ENCODE measurements at places on chromosomes 2 and 18.
A peak's percentile ranks its signal among the peaks of the same experiment; 100 is the strongest.

GRCh38 chr2:175111200-175111657 is 56.8 kb downstream of the ATF2 start:
- DNase-seq = no peak

GRCh38 chr2:188664416-188664815 is 309.8 kb upstream of the COL3A1 start:
- DNase-seq = no peak

- no peak for DNase-seq
These were observed 44.5 kb downstream of the EML6 start for GRCh38 chr2:54767921-54768320.

GRCh38 chr2:144629935-144630334 is 110.0 kb upstream of the ZEB2 start:
- no peak for DNase-seq

DNA sequence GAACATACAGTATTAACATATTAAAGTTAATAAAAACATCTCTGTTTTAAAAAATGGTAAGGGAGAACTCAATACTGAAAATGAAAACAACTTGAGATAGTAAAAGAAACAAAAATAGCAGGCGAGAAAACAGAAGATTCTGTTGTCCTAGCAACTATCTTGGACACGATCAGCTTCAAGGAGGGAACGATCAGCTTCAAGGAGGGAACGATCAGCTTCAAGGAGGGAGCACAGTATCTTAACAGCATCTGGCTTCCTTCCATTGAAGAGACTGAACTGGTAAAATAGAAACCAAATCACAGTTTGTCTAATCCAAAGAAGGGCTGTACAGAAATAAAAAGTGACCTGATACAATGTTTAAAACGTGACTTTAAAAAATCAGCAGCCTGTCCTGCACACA is 51.8 kb downstream of the NDUFA10 start:
- DNase-seq = no peak

GRCh38 chr18:41982942-41983660 is 28.1 kb downstream of the PIK3C3 start:
- DNase-seq = no peak

- no peak for DNase-seq
These were observed 60.2 kb downstream of the LRRC30 start for GRCh38 chr18:7291046-7291445.

DNA sequence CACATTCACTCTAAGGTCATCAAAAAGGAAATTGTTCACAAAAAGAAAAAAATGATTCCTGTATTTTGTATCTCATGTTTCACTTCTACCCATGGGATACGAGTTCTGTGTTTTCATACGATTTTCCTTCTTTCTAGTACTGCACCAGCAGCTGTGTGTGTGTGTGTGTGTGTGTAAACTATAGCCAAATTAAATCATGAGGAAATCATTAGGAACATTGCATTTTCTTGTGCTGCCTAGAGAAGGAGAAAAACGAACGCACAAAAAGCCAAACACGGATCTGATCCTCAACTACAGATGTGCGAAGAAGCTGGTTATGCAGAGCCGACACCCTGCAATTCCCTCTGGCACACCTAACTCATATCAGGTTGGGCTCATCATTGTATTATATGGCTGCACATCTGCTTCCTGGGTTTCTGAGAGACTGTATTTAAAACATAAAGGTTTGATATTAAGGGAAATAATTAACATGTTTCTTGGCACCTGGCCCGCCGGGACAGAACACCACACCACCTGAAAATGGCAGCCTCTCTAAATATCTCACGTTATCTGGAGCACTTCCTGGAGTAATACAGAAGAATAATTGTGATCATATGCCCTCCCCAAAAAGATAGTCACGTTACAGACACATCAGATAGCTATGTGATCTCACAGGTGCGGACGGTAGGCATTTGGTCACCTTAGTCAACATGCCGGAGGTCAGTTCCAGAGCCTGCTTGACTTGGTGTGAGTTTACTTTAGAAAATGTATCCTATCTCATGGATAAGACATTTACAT is 586.3 kb upstream of the SALL3 start:
- no peak for DNase-seq

DNA sequence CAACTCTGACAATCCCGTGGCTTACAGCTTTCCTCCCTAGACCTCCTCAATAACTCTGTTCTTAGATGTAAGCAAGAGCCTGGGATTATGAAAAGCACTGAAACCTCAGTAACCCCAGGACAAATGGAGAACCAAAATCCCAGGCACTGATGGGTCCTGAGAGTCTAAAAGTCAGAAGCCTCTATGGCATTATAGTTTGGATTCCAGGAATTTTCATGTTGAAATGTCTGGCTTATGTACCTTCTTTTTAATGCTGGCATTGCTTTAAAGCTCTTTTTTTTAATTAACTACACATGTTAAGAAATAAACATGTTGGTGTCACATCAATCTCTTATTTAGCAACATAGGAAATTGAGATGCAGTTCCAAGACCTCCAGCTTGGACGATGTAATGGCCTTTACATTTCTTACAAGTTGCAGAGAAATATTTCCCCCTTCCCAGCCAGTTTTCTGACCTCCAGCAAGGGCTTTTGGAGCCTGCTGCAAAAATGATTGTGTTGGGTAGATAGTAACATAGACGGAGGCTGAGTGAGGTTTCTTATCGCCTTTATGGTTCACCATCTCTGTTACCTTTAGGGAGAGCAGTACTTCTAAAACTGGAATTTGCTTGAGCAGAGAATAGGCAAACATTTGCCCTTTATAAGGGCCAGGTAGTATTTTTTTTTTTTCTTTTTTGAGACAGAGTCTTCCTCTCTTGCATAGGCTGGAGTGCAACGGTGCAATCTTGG is 84.8 kb upstream of the RASGRP3 start:
- no peak for DNase-seq

- no peak for DNase-seq
These were observed 279.9 kb downstream of the ALPK2 start for GRCh38 chr18:58348951-58349350.

DNA sequence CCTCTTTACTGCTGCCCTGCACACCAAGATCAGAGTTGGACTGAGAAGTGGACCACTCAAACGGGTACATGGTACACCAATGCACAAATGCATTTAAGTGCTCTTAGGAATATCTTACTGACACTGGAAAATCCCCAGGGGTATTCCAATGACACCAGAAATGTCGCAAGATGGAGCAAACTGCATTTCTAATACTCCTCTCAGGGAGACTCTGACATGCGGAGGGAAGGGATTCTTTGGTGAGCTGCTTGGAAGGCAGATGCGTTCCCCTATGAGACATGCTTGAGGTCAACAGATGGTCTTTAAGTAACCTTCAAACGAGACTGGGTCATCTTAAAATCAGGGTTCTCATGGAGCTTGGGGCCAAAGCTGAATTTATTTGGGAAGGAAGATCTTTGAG is 521.8 kb upstream of the TCF4 start:
- DNase-seq = no peak

GRCh38 chr18:66616523-66616983 is 12.7 kb upstream of the CDH19 start:
- DNase-seq = no peak

DNA sequence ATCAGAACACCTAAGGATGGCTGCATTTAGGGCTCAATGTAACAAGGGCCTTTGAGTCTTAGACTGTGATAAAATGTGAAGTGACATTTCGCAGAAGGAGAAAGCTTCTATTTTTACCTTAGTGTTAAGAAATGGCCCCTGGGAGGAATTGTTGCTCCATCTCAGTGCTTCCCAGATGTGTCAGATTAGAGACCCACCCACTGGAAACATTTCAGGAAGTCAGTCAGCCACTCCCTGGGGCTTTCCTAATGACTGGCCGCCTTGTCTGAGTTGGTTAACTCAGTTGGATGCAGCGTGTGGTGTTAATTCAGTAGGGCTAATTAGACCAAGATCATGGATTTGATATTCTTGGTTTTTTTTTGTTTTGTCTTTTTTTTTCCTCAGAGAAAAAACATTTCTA is 355.9 kb downstream of the PIK3C3 start:
- DNase-seq = no peak

- no peak for DNase-seq
These were observed 163.8 kb upstream of the CDH20 start for GRCh38 chr18:61169386-61169785.

DNA sequence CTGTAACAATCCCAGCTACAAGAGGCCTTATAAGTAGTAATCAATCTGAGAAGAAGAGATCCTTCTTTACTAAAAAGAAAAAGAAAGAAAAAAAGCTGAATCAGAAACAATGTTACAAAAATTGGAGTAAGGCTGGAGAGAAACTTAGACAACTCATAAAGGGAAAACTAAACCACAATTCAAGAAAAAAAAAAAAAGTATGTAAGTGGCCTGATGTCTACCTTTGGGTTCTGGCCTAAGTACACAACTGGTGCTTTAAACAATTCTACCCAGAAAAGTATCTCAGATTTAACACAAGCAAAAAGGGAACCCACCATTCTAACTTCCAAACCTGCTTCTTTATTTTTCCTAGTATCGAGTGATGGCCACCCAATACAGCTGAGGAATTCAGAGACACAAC is 45.3 kb downstream of the ZNF521 start:
- DNase-seq = no peak

- DNase-seq = no peak
These were observed 137.7 kb downstream of the THNSL2 start for GRCh38 chr2:88307817-88308216.

- DNase-seq = no peak
These were observed 1321.9 kb upstream of the CHAC2 start for GRCh38 chr2:52445686-52446085.

GRCh38 chr18:12236934-12237832 is 17.0 kb upstream of the CIDEA start:
- DNase-seq = no peak

- peak; percentile 63 for DNase-seq
These were observed 30.7 kb upstream of the PTMA start for GRCh38 chr2:231677632-231678104.

DNA sequence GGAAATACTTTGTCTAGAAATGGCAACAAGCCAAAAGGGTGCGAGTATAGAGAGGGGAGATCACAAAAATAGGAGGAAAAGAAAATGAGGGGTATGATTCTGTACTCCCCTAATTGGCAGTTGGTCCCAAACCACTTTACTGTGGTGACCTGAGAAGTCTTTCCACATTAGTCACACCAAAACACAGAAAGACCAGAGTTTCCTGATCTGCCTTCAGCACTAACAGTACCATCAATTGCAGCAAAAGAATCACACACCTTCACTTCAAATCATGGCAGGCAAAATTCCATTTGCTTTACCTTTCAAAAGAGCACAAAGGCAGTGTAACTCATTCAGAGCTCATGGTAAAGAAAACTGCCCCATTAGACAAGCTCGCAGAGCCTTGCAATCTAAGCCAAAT is 86.8 kb downstream of the ALK start:
- no peak for DNase-seq

DNA sequence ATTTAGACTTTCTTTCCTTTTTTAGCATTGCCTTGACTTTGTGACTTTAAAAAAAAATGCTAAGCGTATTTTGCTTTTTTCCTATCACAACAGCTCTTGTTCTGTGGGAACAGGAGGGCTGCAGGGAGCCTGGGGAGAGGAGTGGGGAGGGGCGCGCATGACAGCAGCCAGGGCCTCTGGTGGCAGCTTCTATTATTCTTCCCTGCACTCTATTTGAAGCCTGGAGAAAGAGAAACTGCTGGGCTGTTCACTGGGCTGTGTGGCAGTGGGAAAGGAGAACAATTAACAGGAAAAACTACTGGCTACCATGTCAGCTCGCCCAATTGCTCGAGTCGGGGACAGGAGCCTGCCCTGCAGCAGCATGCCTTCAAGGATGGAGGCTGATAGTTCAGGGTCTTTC is 119.0 kb upstream of the ZBTB14 start:
- no peak for DNase-seq

GRCh38 chr2:164496881-164497280 is 124.4 kb downstream of the GRB14 start:
- DNase-seq = no peak

DNA sequence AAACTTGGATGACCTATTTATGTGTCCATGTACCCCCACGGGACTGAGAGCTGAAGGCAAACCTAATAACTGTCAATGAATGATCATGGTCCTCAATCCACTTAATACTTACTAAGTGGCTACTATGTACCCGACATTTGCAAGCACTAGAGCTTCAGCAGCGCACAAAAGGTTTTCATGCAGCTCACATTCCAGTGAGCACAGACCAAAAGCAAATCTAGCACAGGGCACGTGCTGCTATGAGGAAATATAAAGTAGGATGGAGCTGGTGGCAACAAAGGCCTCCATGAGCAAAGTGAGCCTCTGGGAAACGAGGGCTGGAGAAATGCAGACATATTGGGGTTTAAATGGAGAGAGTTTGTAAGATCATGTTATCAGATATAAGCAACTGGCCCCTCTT is 3.5 kb downstream of the SLC40A1 start:
- no peak for DNase-seq

DNA sequence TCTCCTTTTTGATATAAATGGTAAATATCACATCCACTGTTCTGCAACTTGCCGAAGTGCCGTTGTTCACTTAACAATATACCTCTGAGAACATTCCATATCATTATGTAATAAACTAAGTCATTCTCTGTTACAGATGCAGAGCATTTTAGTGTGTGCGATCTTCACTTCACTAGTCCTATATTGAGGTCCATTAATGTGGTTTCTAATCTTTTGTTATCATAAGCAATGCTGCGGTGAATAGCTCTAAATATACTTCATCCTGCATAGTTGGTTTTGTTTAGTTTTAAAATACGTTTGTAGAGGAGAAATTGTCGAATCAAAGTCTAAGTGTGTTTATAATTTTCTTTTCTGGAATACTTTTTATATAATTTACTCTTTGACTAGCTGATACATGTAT is 280.3 kb upstream of the TRIB2 start:
- no peak for DNase-seq
